ENCODE measurements at places on chromosomes 5 and 9.

DNA sequence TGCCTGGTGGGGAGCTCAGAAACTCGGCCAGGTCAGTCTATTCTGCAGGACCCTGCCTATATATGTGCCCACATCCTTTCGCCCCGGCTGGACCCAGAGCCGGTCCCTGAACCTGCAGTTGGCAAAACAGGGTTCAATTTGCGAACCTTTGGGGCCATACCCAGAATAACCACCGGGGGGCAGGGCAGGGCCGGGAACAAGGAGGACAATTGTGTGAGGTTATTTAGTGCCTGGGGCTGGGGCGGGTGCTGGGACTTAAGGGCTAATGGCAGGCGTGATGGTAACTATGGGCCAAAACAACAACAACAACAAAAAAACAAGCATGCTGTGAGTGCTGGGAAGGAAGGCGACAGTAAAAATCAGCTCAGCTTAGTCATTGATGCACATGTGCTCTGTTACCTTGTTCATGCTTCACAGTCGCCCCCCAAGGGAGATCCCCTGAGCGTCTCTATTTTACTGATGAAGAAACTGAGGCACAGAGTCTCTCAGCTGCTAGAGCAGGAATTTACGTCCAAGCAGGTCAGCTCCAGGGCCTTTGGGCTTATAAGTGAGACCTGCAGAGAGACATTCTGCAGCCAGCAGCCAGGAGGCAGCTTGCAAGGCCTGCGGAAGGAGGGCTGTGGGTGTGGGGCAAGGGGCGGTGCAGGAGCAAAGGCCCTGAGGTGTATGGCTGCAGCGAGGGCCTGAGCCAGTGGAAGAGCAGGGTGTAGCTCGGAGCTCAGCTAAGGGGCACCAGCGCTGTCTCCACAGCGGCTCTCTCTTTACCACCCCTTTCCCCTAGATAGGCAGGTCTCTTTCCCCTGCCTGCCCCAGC lies 106.0 kb downstream of the PHF2 start:
- DNase-seq, result no peak

DNA sequence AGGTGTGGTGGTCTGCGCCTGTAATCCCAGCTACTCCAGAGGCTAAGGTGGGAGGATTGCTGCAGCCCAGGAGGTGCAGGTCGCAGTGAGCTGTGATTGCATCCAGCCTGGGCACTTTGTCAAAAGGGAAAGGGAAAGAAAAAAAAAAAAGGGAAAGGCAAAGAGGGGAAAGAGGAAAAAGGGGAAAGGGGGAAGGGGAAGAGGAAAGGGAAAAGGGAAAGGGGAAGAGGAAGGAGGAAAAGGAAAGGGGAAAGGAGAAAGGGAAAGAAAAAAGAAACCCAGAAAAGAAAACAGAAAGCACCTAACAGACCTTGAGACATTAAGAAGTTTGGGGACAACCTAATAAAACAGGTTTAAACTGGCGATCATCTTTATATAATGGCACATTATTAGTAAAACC lies 40.0 kb downstream of the IDNK start:
- DNase-seq, result no peak

- no peak for DNase-seq
These were observed 10.2 kb upstream of the NKD2 start for GRCh38 chr5:998246-999031.

DNA sequence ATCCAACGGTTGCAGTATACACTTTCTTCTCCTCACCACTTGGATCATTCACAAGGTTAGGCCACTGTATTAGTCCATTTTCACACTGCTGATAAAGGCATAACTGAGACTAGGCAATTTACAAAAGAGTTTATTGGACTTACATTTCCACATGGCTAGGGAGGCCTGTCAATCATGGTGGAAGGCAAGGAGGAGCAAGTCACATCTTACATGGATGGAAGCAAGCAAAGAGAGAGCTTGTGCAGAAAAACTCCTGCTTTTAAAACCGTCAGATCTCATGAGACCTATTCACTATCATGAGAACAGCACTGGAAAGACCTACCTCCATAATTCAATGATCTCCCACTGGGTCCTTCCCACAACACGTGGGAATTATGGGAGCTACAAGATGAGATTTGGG lies 81.8 kb upstream of the DAP start:
- no peak for DNase-seq

GRCh38 chr5:111635151-111635902 lies 121.7 kb downstream of the NREP start:
- no peak for DNase-seq

- no peak for DNase-seq
These were observed 160.8 kb upstream of the KLF4 start for GRCh38 chr9:107650321-107650720.

- DNase-seq, result no peak
These were observed 202.9 kb upstream of the IL12B start for GRCh38 chr5:159533197-159533596.

DNA sequence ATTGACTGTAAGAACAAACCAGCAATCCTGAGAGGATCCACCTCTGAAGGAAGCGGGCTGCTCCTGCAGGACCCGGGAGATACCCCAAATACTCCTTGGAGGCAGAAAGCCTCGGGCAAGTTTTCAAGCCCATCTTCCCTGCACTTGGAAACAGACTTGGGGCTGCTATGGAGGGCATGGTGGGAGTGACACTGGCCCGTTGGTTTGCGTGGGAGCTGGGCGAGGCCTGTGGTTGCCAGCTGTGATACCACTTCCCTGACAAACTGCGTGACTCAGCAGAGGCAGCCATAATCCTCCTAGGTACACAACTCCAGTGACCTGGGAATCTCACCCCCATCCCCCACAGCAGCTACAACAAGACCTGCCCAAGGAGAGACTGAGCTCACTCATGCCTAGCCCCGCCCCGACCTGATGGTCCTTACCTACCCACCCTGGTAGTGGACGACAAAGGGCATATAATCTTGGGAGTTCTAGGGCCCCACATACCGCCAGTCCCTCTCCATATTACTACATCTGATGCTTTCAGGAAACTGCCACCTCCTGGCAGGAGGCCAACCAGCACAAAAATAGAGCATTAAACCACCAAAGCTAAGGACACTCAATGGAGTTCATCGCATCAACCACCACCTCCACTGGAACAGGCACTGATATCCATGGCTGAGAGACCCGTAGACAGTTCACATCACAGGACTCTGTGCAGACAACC lies 38.1 kb upstream of the VLDLR start:
- DNase-seq, result no peak

DNA sequence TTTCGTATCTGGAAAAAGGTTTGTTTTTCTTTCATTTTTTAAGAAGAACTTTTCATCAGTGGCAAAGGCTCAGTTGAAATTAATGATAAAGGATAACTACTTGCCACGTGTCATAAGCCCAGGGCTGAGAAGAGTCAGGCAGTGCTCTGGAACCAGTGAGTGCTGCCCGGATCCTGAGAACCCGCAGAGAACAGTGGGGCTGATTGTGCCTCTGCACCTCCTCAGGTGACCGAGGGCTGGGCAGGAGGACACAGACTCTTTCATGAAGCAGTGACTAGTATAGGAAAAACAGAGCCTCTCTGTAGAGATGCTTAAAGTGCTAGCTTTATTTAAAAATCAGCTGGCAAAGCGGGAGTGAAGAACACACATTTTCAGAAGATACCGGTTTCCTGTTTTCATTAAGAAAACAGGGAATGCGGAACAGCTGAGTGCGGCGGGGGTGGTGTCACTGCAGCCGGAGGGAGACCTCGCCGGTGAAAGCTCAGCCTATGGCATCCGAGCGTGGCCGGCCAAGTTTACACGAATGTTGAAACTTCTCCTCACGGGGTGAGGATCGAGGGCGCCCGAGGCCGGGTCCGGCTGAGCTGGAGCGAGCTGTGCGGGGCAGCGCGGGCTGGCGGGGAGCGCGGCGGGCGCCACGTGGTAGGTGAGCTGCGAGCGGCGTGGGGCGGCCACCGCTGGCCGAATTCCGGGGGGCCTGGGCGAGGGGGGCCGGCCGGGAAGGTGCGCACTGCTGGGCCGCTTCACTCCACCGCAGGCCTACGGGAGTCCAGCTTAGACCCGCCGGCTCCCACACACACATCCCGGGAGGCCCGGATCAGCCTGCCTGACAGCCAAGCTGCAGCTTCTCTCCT lies 134.7 kb upstream of the DMRT1 start:
- peak; percentile 46 for DNase-seq

DNA sequence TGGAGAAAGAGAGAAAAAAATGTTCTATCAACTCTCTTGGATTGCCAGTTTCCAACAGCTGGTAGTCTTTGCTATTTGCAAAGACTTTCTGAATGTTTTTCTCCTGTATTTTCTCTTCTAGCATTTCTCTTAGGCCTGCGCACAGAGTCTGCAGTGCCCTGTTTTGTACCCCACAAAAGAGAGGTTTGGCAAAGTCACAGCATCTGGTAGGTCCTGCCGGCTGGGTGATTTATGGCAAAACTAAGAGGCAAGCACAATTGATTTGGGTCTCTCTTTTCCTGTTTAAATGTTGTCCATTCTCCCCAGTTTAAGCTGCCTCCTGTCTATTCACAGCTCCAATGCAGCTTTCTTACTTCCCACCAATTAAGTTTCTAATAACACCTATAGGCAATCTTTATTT lies 193.9 kb downstream of the TRPM3 start:
- no peak for DNase-seq

GRCh38 chr9:124389146-124389939 lies 25.9 kb downstream of the PSMB7 start:
- DNase-seq, result no peak

- no peak for DNase-seq
These were observed 99.6 kb downstream of the APBA1 start for GRCh38 chr9:69572611-69573010.

DNA sequence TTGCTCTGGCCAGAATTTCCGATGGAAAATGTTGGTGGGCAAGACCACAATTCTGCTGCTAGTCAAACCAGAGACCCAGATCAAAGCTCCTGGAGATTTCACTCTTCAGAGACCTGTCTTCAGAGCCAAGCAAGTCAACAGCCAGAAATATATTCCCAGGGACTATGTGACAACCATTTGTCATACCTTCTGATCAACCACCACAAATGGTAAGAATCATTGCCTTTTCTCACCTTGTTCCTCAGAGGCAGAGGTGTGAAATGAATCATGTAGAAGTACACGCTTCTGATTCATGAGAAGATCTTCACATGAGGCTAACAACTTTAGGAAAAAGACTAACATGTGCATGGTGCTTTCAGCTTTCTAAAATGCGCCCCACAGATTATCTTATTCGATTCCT lies 53.5 kb downstream of the SUSD1 start:
- DNase-seq, result no peak

GRCh38 chr9:19999491-20000057 lies 210.7 kb upstream of the SLC24A2 start:
- no peak for DNase-seq

- no peak for DNase-seq
These were observed 20.9 kb upstream of the HAPLN1 start for GRCh38 chr5:83741571-83741970.

DNA sequence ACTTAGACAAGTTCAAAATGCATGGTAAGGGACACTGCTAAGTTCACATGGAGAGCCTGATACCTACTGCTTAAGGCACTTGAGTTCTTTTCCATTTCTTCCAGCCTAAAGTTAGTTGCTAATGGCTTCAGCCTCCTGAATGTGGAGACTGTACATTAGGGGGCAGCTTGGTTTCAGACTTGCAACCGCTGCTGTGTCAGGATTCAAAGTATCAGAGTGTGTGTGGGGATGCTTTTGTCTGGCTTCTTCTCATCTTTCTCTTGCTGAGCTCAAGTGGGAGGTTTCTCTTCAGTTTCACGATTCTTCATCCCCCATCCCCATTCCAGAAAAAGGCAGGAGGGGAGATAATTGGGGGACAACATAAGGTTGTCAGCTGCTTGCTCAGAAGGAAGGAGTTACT lies 49.4 kb downstream of the ATP10B start:
- DNase-seq, result no peak

DNA sequence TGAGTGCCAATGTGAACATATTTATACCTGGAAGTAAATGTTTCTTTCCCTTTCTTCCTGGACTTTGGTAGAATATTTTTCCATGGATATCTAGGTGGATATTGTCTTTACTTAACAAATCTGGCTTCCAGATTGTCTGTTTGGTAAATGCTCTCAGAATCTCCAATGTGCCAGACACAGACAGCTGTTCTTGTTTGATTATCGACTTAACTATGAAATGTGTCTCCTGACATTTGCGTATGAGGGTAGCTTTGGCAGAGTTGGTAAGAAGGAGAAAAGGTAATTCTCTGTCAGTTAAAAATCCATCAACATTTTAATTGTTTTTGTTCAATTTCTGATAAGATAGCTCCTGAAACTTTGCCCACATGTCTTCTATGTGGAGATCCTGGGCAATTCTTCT lies 196.4 kb upstream of the NUDT12 start:
- DNase-seq, result no peak

DNA sequence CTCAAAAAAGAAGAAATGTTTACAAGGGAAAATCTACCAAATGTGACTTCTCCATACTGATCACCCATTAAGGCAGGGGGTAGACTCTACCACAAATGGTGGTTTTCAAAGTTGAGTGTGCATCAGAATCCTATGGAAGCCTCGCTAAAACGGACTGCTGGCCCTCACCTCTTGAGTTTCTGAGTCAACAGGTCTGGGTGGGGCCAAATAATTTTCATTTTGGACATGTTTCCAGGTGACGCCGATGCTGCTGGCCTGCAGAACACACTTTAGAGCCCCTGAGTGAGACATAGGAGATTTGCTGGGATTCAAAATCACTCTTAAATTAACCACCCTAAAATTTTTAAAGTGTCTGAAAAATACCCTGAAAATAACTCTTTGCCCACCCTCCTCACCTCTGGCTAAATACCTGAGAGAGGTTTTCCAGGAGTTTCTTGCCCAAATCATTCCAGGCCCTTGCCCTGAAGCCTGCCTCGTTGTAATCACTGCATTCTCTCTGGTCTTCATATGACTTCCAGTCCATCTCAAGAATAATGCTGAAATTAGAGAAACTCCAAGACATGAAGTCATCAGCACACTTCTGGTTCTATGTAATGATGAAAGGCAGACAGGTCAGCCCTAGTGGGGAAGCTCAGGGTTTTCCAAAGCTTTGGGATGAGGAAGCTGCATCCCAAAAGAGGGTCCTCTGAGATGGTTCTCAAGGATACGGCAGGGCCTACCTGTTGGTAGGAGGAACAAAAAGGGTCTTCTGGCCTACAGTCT lies 18.2 kb downstream of the C9orf152 start:
- DNase-seq, result no peak

- DNase-seq, result no peak
These were observed 115.3 kb downstream of the TLE4 start for GRCh38 chr9:79687131-79687447.

DNA sequence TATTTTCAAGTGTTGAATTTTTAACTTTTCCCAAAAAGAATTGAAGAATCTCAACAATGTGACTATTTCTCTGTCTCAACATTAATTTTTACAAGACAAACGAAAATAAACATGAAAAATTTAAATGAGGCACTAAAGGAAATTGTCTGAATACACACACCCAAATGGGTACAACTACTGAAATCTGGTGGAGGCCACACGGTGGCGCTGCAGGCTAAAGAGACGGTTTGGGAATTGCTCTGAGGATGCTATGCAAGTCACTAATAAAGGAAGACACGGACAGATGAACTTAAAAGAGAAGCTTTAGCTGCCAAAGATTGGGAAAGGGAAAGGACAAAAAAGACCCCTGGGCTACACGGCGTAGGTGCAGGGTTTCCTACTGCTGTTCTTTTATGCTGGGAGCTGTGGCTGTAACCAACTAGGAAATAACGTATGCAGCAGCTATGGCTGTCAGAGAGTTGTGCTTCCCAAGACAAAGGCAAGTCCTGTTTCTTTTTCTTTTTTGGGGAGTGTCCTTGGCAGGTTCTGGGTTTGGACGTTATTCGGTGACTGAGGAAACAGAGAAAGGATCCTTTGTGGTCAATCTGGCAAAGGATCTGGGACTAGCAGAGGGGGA lies at the start of gene PCDHB10:
Gene PCDHB10 (plus strand): TSS at position 244 of the 616 bp plus-strand sequence. CDS start 200 bp downstream, at position 444.
- DNase-seq, result no peak

All from cerebellar nuclear complex (tissue), 1 donor.